ENCODE measurements at places on chromosomes 7 and 10.

GRCh38 chr10:86936661-86937501 lies 20.5 kb downstream of the MMRN2 start:
- DNase-seq: no peak

DNA sequence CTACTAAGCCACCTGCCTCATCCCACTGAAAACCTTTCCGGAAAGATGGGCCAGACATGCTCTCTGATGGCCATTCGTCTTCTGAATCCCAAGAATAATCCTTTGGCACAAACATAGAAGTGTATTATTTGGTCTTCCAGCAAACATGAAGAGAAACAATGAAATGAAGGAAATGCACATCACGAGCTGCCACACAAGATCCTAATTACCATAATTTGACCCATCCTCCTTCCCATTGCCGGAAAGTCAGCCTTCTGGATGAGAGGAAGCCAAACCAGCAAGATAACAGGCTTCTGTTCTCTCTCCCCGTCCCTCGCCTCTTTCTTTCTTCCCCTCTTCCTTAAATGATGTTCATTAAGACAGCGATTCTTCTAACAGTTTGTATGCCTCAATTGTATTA lies 218.9 kb upstream of the KMT2E start:
- DNase-seq: no peak

DNA sequence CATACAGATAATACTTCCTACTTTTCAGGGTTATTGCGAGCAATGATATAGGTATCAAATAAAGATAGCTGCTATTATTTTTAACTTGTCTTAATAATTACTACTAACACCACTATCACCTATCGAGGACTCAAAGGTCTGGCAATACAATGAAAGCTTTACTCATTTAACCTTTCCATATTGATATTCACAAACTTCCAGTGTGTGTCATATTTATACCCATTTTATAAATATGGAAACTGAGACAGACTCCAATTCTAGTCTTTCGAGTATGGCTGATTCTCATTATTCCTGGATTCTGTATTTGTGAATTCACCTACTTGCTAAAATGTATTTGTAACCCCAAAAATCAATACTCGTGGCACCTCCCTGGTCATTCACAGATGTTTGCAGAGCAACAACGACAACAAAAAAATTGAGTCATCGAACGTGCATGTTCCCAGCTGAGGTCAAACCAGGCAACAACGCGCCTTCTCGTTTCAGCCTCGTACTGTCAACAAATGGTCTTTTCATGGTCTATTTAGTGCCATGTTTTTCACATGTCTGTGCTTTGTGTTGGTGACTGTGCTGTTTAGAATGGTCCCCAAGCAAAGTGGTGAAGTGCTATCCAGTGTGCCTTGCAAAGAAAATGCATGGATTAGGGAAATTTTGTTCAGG lies 51.7 kb downstream of the SMURF1 start:
- no peak for DNase-seq

- no peak for DNase-seq
Measured at GRCh38 chr10:132423966-132424861, 27.2 kb downstream of the PWWP2B start.

GRCh38 chr10:78899098-78899754 lies 169.5 kb upstream of the ZMIZ1 start:
- peak; percentile 66 for DNase-seq

DNA sequence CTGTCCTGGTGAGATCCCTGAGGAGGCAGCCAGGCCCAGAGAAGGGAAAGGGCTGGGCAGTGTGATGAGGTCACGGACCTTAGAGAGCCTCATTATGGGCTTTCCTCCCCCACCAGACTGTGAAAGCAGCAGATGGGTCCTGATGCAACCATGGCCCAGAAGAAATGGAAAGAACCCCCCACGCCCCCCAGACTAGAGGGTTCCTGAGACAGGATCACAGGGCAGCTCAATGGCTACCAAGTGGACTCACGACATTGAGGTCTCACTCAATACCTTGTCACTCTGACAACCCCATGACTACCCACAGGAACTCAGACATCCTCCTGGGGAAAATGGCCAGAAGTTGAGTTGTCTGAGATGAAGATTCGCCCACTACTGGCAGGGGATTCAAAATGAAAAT lies 36.7 kb downstream of the FAM241B start:
- DNase-seq: no peak

GRCh38 chr10:53025172-53025711 lies 252.7 kb upstream of the MBL2 start:
- DNase-seq: no peak

DNA sequence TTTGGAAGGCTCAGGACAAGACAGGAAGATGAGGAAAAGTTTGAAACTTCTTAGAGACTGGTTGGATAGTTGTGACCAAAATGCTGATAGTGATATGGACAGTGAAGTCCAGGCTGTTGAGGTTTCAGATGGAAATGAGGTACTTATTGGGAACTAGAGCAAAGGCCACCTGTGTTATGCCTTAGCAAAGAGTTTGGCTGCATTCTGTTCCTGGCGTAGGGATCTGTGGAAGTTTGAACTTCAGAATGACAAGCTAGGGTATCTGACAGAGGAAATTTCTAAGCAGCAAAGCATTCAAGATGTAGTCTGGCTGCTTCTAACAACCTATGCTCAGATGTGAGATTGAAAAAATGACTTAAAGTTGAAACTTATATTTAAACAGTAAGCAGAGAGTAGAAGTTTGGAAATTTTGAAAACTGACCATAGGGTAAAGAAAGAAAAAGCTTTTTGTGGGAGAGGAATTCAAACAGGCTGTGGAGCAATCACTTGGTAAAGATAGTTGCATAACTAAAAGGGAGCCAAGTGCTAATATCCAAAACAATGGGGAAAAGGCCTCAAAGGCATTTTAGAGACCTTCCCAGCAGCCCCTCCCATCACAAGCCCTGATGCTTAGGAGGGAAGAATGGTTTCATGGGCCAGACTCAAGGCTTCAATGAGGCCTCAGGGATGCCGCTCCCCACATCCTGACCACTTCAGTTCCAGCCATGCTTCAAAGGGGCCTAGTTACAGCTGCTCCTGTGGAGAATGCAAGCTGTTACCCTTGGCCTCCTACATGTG lies 415.1 kb downstream of the INHBA start:
- DNase-seq: no peak

DNA sequence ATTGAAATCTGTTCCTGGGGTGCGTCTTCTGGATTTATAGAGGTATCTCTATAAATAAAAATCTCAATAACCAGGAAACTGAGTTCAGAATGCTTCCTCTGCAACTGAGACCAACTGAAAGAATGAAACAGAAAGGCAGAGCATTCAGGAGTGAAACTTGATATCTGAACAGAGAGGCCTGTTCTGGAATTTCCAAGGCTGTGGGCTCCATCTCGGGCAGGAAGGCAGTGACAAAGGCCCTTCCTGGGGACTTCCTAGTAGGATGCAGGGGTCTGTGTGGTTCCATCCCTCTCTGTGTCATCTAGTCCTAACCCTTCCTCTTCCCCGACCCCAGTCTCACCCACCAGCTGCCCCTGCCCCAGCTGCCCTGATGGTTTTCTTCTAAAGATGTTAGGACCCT lies 52.0 kb downstream of the JCAD start:
- no peak for DNase-seq

DNA sequence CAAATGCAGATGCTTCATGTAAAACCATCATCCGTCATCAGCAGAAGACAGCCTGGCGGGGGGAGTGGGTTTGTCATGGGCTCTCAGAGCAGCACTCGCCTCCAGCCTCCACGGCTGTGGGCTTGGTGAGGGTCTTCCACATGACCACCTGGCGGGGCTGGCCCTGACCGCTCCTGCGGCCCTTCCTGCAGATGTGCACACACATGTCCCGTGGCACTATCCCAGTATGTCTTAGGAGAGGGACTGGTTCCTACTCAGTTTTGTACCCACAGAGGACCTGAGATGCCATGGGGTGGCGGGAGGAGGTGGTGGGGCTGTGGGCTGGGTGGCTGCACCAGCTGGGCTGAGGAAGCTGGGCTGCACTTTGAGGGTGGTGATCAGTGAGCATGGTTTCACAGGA lies 4.7 kb downstream of the IDI2 start:
- peak; percentile 58 for DNase-seq

GRCh38 chr7:105304040-105304895 lies 84.5 kb downstream of the SRPK2 start:
- DNase-seq: no peak

DNA sequence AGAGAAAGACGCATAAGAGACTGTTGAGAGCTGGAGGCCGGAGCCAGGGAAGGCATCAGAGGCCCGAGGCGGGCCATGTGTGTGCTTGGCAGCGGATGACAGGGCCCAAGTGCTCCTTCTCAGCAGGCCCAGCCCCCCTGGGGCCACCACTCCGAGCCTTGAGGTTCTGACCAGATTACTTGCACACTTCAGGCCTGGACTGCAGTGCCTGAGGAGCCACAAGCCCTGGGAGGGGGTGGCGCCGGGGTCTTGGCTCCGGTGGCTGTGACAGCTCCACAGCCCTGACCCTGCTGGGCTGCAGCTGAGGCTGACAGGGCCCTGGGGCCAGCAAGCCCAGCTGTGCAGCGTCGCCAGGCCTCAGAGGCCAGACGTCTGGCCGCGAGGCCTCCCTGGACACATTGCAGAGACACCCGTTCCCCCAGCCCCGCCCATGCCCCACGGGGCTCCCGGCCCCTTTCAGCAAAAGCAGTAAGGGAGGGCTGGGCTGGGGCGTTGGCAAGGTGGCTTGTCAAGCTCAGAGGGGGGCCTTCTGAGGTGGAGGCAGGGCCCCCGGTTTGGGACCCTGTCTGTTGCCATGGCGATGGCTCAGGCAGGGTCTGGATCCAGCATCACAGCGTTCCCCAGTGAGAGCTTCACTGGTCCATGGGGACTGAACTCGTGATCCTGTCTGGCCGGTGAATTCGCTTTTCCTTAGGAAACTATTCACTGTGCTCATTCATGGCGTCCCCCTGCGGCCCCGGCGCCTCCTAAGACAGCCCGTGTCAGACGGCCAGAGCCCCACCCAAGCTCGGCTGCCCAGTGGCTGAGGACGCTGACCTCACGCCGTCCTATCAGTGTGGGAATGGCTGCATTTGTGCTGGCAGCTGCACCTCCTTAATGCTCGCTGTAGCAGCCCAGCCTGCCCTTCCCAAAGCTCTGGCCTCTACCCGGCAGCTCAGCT lies 5.7 kb downstream of the ELN start:
- no peak for DNase-seq

GRCh38 chr7:2159176-2159520 lies 73.6 kb downstream of the MAD1L1 start:
- DNase-seq: peak; percentile 60

DNA sequence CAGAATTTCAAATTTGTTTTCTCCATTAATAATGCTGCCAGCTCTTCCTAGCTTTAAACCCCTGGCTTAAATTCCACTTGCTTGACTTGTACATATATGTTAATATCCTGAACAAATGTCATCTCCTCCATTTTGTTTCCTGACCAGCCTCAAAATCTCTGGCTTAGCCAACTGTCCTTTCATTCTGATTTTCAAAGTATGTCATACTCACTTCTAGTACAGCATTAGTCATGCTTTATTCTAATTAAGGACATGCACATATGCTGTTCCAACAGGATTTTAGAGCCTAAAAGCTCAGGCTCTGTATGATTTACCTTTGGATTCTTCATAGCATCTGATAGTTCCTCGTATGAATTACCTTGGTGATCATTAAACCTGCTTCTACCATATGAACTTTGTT lies 158.3 kb downstream of the ZNF438 start:
- no peak for DNase-seq

DNA sequence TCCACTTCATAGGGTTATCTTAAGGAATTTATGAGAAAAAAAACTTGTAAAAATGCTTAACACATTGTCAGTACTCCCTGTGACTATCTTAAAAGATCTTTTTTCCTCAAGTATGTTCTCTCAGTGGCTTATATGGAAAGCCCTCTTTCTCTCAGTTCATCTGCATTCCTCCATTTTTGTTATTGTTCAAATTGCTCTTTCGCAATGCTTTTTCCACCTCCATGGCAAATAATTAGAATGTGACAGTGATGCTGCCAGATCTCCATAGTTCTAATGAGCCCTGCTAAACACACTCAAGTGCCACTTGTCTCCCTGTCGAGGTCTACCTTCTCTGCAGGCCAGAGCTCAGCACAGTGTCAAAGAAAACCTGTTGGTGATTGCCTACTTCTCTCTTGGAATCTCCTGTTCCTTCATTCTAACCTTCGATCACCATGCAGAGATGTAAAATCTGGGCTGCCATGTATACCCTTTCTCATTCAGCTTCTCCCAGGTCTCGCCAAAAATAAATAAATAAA lies 37.2 kb upstream of the ABCB5 start:
- DNase-seq: no peak

DNA sequence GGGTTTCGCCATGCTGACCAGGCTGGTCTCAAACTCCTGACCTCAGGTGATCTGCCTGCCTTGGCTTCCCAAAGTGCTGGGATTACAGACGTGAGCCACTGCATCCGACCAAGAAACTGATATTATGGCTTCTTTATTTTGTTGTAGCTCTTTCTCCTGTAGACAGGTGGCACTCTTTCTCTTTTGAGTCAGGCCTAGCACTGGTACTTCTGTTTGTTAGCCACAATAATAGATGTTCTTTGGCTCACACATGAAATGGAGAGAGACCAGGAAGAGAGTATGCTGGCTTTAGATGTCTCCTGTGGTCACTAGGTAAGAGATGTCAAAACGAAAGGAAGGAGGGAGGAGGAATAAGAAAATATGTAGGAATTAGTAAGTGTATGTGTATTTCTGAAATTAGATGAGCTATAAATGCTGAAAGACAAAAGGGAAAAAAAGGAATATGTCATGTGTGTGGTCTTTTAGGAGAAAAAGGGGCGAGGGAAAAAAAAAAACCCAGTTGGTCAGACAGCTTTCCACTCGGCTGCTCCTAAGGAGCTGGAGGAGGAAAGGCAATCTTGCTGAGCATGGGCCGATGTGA lies 78.7 kb downstream of the CLEC2L start:
- DNase-seq: no peak

GRCh38 chr7:148234715-148235114 lies 355.9 kb upstream of the C7orf33 start:
- no peak for DNase-seq

DNA sequence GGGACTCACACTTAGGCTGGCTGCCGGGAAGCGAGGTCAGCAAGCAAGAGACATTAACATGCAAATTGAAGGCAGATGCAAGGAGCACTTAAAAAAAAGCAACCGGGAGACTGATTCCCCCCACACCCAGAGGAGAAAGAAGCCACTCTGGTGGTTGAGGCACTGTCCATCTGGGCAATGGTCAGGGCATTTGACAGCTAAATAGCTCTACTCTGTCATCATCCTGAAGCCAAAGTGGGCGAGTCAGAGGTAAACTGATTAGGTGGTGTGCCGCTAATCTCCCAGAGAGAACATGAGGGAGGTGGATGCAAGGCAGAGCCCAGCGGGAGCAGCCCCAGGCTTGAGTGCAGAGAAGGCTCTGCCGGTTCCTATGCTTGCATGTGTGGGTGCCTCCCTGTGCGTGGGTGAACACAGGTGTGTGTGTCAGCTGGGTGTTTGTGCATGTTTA lies 100.6 kb downstream of the PLXNA4 start:
- DNase-seq: no peak

Data from cardiac septum (tissue), 1 donor.